ENCODE measurements at places on chromosomes 2 and 18.

GRCh38 chr2:11631462-11631861, 38.5 kb downstream of the NTSR2 start:
- ATAC-seq, result no peak
- no peaks in the 10 kb centered on the region for H3K4me1 ChIP-seq
- no peaks in the 10 kb centered on the region for H3K27me3 ChIP-seq
- no peaks in the 10 kb centered on the region for H3K36me3 ChIP-seq
- H3K4me3 ChIP-seq, result no peak overlapping the region

DNA sequence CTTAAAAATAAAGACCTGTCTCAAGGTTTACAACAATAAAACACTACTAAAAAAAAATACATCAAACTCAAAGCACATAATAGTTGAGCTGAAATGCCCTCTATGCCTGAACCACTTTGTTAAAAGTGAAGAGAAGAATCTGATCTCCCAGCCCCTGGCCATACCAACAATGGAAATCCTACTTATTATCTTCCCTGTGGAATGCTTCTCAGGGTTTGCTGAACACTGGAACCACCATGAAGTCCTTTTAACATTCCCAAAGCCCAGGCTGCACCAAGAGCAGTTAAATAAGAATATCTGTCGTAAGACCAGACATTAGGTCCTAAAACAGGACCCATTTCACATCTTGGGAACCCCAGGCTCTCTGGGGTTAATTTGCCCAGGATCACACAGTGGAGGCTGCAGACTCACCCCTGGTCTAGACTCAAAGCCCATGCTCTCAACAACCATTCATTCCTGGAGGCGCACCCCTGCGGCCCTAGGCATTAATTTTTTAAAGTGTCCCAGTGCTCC, 285.8 kb downstream of the STK39 start:
- H3K4me1 ChIP-seq, result peaks cover 2% of the 10 kb centered on the region
- ATAC-seq, result no peak
- H3K4me3 ChIP-seq, result no peak overlapping the region
- H3K27ac ChIP-seq, result no peak overlapping the region
- H3K27me3 ChIP-seq, result no peaks in the 10 kb centered on the region
- no peaks in the 10 kb centered on the region for H3K36me3 ChIP-seq

DNA sequence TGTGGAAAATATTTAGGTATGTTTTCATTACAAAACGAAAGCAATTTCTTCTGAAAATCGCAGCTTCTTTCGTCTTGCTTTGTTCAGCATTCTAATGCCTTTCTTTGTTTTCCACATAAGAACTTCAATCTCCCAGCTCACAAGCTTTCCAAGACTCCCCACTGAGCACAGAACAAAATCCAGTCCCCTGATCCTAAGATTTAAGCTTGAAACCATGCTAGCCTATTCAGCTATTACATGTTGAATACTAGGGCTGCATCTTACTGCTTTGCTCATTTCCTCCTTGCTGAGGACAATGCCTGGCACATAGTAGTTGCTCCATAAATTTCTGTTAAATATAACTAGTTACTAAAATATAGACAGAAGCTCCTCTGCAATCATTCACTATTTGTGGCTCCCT, 160.6 kb downstream of the GALNT3 start:
- H3K27ac ChIP-seq, result no peak overlapping the region
- ATAC-seq, result no peak
- H3K4me3 ChIP-seq, result no peak overlapping the region
- peaks cover 9% of the 10 kb centered on the region for H3K4me1 ChIP-seq

- H3K4me1 ChIP-seq, result peaks cover 16% of the 10 kb centered on the region
- H3K36me3 ChIP-seq, result no peaks in the 10 kb centered on the region
- H3K27ac ChIP-seq, result peak overlapping the region; percentile 38
- no peak overlapping the region for H3K4me3 ChIP-seq
- no peak for ATAC-seq
- H3K27me3 ChIP-seq, result no peaks in the 10 kb centered on the region
Measured at GRCh38 chr2:218276986-218277755, 6.9 kb downstream of the PNKD start.

DNA sequence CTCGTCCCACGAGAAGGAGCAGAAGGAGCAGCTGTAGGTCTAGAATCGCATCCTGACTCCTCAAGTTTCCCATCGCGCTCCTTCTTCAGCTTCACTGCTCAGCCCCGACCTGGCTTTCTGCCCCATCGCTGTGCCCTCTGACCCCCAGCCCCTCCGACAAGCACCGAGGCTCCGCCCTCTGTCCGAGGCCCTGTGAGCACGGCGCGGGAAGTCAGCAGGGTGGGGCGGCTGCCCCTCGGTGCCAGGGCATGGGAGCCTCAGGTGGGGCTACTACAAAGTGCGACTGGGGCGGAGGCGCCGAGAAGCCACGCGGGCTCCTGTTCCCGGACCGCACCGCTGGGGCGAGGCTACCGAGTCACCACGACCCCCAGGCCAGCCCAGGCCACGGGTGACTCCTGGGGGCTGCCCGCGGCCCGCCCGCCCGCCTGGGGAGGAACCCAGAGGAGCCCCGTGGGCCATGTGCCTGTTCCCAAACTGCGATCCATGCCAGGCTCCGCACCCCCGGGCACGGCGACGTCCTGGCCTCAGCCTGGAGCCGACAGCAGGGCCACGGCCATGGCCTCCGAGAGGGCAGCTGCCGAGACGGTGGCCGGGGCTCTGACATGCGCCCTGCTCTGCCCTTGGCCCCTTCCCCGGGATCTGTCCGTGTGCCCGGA, 36.6 kb upstream of the ID2 start:
- no peaks in the 10 kb centered on the region for H3K36me3 ChIP-seq
- no peaks in the 10 kb centered on the region for H3K4me1 ChIP-seq
- no peak for ATAC-seq
- H3K4me3 ChIP-seq, result no peak overlapping the region
- H3K27me3 ChIP-seq, result no peaks in the 10 kb centered on the region
- H3K27ac ChIP-seq, result no peak overlapping the region

GRCh38 chr2:101466426-101466825, 8.5 kb downstream of the RFX8 start:
- H3K4me1 ChIP-seq, result peaks cover 5% of the 10 kb centered on the region
- H3K27ac ChIP-seq, result no peak overlapping the region
- H3K4me3 ChIP-seq, result no peak overlapping the region
- H3K36me3 ChIP-seq, result no peaks in the 10 kb centered on the region
